ENCODE measurements at places on chromosomes 11 and 22.

DNA sequence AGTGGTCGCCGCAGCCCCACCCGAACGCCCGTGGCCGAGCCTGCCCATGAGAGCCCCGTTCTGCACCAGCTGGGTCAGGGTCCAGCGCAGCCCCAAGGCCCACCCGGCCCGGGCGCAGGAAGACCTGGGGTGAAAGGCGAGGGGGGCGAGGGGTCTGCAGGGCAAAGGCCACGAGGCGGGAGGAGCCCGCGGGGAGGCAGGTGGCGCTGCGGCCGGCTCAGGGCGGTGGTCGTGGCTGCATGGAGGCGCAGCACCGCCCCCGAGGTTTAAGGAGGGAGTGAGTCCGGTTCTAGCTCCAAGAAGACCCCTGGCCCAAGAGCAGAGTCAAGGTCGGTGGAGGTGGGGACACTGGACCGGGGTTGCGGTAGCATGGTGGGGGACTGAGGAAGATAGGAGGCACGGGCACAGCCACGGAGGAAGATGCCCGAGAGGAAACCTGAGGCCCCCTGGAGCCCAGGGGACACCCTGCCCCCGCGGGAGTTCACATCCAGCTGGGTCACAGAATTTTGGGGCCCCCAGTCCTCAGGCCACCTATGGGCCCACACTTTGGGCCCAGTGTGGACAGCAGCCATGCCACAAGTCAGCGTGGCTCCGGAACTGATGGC, 514 bp upstream of the HDAC10 start:
- no peak for DNase-seq

DNA sequence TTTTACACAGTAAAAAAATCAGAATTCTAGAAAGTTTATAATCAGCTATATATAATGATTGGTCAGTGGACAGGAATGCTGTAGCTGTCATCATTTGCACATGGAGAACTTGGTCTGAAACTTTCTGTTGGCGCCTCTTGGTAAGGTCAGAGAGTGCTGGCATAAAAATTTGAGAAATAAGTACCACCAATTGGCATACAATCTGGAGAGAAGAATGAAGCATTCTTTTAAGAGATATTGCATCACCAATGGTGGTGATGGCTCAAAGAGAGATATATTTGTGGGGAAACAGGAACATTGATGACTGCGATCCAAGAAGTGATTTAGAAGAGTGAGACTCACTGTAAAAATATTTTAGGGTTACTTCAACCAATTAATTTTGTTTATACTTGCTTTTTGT, 19.8 kb upstream of the OOSP1 start:
- no peak for DNase-seq

DNA sequence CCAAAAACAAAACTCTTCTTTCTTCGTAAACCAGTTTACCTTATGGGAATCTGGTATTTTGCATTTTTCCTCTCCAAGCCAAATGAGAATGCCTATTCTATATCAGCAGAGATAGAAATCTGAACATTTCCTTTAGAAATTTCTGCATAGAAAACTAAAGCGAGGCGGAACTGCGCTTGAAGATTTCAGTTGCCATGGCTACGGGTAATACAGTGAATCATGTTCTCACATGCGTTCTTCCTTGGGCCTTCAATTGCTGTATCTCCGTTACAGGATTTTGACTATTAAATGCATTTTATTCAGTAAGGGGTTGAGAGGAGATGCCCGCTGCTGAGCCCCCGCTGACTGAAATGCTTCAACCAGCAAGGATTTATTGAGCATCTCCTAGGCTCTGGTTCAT, 108.2 kb upstream of the CRYBB3 start:
- no peak for DNase-seq

- no peak for DNase-seq
These were observed 1.1 kb upstream of the SAMM50 start for GRCh38 chr22:43953988-43954785.

- no peak for DNase-seq
These were observed 782 bp downstream of the SMARCB1 start for GRCh38 chr22:23787600-23787896.

- no peak for DNase-seq
These were observed 29.3 kb downstream of the NEFH start for GRCh38 chr22:29509298-29509697.

DNA sequence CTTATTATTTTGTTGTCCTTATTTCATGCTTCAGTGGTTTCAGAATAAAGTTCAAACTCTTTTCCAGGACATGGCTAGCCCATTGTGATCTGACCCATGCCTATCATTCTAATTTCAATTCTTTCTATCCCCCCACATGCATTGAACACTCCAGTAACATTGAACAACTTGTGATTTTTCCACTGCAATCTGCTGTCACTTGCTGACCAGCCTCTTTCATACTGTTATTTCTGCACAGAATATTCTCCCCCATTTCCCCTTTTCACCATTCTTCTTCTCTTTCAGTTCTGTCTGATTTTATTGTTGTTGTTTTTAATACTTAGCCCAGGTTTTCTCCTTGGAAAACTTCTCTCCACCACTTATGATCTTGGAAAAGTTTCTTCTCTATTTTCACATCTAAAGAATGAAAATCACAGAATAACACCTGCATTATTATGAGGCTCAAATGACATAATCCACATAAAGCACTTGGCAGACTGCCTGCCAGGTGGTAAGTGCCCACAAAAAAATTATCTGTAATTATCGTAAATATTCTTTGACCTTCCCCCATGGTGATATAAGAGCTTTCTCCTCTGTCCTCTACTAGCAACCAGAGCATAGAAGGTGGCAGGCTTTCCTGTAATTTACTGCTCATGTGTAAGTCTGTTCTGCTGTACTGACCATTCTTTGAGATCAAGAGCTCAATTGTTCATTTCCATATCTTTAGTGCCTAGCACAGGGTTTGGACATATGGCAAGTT, 51.9 kb upstream of the EED start:
- DNase-seq, result no peak

DNA sequence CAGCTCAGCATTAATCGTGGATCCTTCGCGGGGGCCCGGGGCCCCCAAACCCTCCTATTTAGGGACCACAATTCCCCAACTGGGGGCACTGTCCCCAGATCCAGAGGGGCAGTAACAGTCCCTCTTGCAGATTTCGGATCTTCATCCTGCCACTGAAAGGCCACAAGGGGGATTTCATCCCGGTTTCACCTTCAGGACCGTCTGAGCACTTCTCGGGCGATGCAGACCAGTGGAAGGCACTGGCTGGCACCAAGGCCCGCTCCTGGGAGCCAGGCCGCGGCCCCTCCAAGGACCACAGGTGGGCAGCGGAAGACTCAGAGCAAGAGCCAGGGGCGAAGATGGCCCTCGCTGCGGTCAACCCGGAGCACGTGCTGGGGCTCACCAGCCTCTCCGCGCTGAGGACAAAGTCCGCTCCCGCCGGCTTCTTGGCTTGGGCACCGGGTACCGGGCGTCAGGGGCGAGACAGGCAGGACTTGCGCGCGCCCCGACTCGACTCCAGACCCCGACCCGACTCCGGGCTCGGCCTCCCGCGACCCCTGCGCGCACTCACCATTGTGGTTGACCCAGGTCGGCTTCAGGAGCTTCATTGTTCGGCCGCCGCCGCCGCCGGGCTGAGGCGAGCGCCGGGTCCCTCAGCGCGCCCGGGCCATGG, 517 bp downstream of the HIRA start:
- DNase-seq, result peak; percentile 36

- no peak for DNase-seq
These were observed 9.7 kb downstream of the FXYD2 start for GRCh38 chr11:117814766-117815261.

DNA sequence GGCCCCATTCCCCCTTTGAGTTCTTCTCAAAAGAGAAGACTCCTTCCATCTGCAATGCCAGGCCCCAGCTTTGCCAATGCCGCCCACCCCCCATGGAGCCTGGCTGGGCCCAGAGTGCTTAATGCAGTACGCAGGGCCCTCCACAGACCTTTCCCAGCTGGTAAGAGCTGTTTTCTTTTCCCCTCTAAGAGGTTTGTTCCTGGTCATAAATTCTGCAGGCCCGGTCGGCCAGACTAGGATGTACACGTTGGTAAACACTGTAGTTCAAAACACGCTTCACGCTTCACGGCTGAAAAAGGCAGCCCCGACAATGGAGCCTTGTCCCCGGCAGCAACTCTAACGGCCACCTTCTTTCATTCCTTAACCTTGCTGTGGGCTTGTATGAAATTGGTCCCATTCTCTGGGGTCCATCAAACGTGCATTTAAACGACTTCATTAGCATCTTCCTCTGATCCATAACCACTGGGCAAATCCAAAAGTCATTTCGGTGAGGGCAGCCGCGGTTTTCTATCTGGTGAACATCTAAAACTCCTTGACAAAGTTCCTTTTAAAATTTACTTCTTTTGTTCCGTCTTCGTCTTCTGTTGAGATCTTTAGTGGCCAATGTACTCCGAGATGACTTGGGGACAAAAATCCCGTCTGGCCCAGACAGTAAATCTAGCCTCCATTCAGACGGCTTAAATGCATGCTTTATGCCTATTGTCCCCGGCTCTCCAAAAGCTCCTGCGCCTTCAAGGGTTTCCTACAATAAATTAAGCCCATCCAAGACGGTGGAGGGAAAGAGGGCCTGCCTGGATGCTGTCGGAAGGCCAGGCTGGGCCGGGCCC, 60.0 kb upstream of the MYEOV start:
- no peak for DNase-seq

GRCh38 chr11:110367571-110367970, 62.2 kb upstream of the FDX1 start:
- no peak for DNase-seq

DNA sequence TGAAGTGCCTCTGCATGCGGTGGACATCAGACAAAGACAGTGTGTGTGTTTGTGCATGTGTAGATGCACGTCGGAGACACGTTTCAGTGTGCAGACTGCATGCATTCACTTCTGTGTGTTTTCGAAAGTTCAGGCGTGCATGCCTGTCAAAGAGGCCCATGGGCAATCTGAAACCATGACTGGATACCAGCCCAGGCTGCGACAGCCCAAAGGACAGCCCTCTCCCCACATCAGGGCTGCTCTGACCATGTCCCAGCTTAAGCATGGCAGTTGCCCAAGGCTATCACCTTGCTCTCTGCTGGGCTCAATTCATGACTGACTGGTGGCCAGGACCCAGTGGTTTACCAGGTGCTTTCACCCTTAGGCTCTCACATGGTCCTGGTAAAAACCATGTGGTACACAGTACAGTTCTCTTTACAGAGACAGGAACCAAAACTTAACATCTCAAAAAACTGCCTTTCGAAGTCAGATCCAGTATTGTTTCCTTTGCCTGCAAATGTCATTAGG, 423.7 kb upstream of the CADM1 start:
- DNase-seq, result no peak

DNA sequence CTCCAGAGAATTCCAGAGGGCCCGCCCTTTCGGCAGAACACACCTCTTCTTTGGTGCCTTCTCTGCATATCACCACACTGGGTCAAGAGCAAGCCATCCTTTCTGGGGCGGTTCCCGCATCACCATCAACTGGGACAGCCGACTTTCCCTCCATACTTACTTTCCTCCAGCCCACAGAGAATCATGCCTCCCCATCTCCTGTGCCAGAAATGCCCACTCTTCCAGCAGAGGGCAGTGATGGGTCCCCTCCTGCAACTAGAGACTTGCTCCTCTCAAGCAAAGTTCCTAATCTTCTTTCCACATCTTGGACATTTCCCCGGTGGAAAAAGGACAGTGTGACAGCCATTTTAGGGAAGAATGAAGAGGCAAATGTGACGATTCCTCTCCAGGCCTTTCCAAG, 157.7 kb downstream of the C11orf91 start:
- peak; percentile 73 for DNase-seq

DNA sequence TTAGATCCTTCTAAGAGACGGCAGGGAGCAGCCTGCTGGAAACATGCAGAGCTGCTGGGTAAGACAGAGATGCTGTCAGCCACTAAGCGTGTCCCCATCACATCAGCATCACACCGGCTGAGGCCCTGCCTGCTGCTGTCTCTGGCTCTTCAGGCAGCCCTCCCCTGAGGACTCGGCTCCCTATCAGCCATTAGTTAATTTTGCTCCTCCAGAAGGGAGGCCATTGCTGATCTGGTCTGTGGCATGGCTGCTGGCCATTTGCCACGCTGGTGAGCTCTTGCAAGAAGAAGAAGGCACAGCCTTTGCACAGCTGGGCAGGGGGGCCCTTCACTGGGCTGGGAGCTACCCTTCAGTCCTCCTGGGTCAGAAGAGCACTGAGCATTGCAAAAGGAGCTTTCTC, 131.2 kb upstream of the PARVA start:
- DNase-seq, result no peak

DNA sequence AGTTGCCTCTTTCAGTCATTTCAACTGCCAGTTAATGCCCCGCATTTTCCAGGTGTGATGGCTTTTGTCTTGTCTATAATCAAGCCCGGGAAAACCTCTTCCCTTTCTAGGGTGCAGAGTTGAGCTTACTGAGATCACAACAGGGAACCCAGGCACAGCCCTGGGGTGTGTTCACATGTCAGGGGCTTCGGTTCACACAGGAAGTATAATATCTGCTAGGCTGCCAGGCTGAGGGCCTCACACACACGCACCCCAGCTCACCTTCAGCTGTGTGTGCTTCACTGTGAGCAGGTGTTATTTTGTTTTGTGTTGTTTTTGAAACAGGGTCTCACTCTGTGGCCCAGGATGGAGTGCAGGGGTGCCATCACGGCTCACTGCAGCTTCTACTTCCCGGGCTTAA, 9.7 kb upstream of the SOX10 start:
- no peak for DNase-seq

GRCh38 chr11:121018746-121019145, 5.2 kb upstream of the TBCEL start:
- DNase-seq, result no peak

GRCh38 chr11:79100093-79100910, 340.5 kb downstream of the TENM4 start:
- peak; percentile 82 for DNase-seq

DNA sequence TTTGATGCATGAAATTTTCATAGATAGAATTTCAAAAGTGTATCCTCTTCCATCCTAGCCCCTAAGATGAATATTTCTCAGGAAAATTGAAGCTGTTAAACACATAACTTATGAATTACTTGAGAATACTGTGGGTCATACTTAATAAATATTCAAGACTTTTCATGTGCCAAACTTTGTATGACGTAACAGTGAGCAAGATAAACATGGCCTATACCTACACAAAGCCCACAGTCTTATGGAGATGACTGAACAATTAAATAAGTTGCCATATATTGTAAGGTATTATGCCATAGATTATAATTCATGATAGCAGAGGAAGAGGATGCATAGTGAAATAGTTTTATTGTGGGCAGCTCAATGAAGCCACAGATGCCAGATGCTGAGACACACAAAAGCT, 620.7 kb upstream of the ANO5 start:
- no peak for DNase-seq

GRCh38 chr11:97202613-97203292, 812.9 kb downstream of the JRKL start:
- DNase-seq, result no peak

GRCh38 chr22:19932367-19933206, 9.0 kb upstream of the COMT start:
- DNase-seq, result peak; percentile 1
